ENCODE measurements at places on chromosomes 7 and 10.

GRCh38 chr7:25122373-25122772 lies 2.7 kb downstream of the CYCS start:
- DNase-seq = no peak

- DNase-seq = no peak
These were observed 36.3 kb downstream of the SCART1 start for GRCh38 chr10:133489816-133490588.

DNA sequence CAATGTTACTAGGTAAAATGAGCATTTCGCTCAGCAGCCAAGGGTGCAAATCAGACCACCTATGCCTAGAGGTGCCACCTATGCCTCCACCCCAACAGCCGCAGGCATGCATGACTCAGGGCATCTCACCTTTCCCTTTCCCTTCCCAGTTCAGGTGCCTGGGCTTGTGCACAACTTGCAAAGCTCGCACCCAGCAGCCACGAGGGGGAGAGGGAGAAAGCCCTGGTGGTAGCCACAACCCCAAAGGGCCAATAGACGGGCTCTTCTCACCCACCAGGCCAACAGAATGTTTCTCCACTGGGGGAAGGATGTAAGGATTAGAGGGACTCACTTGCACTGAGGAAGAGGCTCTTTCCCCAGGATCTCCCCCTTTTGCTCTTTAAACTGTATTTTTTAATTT lies 462.3 kb upstream of the PCDH15 start:
- no peak for DNase-seq

DNA sequence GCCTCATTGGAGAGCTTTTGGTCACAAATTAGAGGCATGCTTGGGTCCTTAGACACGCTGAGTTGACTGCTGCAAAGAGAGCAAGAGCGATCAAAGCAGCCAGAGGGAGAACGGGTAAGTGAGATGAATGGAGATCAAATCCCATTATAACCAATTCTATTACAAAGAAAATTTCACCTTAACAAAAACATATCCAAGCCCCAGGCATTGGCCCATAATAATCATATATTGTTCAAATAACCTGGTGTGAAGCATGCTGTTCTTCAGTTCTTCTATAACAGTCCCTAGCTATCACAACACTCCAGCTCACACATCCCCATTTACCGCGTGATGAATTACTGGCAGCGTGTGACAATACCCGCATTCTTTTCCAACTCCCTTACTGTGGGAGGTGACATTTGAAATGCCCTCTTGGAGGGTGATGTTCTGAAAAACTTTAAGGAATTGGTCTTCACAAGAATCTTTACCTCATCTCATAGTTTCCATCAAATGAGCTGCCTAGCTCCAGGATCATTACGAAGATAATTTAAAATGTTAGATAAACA lies 156.1 kb upstream of the PLXNA4 start:
- DNase-seq = no peak

GRCh38 chr7:30468041-30468440 lies 10.5 kb downstream of the NOD1 start:
- no peak for DNase-seq

GRCh38 chr10:103451831-103452505 lies at the start of gene CALHM2:
TSS of gene CALHM2 (minus strand) at chr10:103452370. CDS start at chr10:103449941, 2,429 bp downstream.
- peak; percentile 70 for DNase-seq

DNA sequence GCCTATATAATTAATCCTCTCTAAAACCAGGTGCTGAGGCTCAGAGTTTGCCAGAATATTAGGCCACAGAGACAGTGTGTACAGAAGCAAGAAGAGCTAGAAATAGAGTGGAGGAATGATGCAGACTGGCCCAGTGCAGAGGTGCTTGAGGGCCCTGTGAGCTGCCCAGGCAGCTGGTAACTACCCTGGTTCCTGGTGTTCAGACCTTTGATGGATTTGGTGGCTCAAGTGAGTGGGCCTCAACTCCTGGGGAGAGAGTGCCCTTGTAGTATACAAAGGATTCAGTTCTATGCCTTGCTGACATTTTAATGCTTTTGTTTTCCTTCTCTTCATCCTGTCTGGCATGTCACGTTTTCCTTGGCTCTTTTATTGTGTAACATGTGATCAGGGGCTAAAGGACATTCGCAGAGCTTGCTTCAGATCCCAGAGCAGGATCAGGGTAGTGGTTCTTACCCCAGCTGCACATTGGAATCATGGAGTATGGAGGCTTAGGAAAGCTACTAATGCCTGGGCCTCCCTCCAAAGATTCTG lies 20.0 kb downstream of the LRRC4 start:
- DNase-seq = no peak

DNA sequence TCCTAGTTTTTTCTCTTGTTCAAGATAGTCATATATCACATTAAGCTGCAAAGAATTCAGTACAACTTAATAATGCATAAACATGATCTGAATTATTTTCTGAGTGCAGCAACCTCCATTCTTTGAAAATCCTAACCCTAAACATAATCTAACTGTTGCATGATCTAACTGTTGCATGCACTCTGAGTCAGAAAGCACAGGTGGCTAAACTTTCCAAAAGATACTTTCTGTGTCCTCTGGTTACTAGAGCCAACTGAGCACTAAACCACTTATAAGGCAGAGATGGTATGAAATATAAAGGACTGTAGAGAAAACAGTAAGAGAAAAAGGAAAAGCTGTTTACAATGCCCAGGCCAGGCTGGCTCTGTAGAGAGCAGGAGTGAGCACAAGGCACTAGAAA lies 23.0 kb upstream of the FAM133B start:
- no peak for DNase-seq

GRCh38 chr10:109275960-109276359 lies 647.4 kb downstream of the XPNPEP1 start:
- no peak for DNase-seq

DNA sequence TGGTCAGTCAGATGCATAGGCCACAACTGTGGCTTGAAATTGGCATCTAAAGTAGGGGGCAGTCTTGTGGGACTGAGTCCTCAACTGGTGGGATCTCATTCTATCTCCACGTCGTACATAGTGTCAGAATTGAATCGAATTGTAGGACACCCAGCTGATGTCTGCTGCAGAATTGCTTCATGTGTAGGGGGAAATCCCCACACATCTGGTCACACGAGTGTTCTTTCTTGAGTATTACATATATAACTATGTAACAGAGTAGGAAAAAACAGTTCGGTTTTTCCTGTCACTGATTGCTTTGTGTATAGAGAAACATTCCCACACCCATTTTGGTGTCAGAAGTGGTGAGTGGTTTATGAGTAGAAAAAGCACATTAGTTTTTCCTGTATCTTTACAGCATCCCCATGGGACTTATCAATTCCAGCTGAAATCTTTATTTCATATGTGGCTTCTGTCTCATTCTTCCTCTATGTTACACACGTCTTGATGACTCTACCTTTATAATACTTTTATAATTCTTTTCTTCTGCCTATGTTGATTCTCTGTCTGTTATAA lies 79.4 kb upstream of the PCGF5 start:
- DNase-seq = no peak

DNA sequence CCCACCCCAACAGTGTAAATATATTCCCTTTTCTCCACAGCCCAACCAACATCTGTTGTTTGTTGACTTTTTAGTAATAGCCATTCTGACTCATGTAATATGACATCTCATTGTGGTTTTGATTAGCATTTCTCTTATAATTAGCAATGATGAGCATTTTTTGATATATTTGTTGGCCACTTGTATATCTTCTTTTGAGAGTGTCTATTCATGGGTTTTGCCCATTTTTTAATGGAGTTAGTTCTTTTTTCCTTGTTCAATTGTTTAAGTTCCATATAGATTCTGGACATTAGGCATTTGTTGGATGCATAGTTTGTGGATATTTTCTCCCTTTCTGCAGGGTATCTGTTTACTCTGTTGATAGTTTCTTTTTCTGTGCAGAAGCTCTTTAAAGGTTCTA lies 340.1 kb downstream of the NXPH1 start:
- DNase-seq = no peak

GRCh38 chr10:84298057-84298456 lies 30.3 kb upstream of the CCSER2 start:
- DNase-seq = no peak

- peak; percentile 60 for DNase-seq
These were observed 117.3 kb downstream of the PRKAG2 start for GRCh38 chr7:151759591-151760042.

GRCh38 chr10:123203393-123204126 lies 49.4 kb downstream of the BUB3 start:
- peak; percentile 80 for DNase-seq

GRCh38 chr10:18527687-18528086 lies 123.7 kb downstream of the NSUN6 start:
- DNase-seq = no peak

- no peak for DNase-seq
These were observed 86.9 kb downstream of the MGMT start for GRCh38 chr10:129553928-129554327.

GRCh38 chr7:101650579-101651081 lies 21.5 kb upstream of the MYL10 start:
- no peak for DNase-seq

- no peak for DNase-seq
These were observed 7.9 kb upstream of the ZNF248 start for GRCh38 chr10:37865264-37865663.

DNA sequence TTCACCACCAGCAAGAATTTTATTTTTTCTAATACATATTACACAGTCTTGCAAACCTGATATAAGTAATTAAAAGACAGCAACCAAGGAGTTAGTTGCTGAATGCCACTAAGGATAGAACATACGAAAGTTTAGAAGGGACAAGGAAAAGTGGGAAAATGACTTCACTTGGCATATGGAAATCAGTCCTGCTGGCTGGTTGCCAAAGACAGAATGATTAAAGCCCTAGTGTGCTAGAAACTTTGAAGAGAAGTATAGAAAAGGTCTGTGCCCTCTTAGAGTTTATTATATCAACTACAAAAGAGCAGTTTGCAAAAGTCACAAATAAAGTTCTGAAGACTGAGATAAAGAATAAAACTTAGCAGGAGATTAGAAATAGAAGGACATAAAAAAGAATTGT lies 5.8 kb upstream of the YAE1 start:
- DNase-seq = no peak

DNA sequence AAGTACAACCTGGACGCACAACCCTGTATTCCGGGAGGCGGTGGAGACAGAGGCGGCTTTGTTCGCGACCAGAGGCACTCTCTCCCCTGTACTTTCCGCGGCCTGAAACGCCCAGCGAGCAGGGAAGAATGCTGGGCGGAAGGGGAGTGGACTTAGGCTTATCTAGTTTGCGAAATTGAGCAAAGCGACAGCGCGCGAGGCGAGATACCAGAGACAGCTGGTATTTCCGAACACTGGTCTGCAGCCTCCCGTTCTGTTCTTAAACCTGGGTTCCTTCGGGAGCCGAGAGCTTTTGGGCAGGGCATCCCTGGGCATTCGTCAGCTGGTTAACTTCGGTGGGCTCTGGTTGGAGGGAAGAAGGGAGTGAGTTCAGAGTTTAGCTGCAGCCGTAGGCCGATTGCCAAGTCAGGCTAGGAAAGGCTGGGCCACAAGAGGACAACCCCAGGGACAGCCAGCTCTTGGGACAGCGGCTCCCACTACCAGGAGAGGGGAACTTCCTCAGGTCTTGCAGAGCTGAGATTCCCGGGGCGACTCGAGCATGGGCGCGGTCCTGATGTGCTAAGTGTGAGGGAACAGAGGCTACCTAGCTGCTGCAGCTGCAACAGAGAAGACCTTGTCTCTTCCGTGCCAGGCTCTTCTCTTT lies 3.9 kb downstream of the HMX3 start:
- DNase-seq = peak; percentile 31

GRCh38 chr10:114311023-114311422 lies 72.0 kb downstream of the VWA2 start:
- DNase-seq = no peak

DNA sequence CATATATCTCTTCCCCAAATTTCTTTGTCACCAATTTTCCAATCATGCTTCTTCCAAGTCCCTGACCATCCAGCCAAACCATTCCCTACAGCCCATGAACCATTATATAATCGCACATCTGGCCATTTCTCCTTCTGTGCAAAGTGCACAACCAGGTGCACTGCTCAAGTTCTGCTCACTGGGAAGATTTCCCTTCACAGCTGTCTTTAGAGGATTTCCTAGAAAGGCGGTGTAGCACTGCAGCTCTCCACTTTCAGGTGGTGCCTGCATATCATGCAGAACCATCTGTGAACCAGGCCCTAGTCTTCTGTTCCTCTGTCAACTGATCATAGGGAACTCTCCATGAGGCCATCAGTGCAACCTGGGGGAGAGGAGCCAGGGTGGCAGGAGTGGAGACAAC lies 95.0 kb upstream of the CABCOCO1 start:
- no peak for DNase-seq

GRCh38 chr10:21327289-21327993 lies 198.0 kb downstream of the SKIDA1 start:
- DNase-seq = no peak

DNA sequence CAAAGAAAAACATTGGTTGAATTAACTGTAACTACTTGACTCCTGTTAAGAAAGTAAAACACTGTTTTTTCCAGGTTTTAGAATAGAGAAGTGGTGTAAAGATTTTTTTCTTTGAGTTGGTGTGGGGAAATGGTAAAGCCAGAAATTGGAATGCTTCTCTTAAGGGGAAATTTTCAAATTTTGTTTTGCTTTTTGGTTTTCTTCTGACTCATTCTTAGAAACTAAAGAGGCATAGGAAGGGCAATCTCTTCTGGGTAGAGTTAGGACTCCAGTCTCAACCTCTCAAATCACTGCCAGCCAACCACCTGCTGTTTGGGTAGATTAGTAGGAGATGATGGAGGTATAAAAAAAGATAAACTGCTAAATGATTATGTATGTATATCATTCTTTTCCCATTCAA lies 47.7 kb upstream of the STRIP2 start:
- no peak for DNase-seq

DNA sequence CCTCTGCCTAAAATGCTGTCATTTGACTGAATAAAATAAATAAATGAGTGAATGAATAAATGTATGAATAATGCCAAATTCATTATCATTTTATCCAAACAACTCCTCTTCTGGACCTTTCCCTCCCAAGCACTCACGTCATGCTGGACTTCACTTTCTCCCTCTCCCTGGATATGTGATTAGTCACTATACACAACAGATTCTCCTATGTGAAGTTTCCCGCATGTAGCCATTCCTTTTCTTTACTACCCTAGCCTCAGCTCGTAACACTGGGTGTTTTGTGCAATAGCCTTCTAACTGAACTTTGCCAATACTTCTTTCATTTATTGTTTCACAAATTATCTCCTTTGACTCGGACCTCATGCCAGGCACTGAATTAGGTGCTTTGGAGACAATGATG lies 87.6 kb upstream of the IL6 start:
- no peak for DNase-seq

- DNase-seq = no peak
These were observed 171.8 kb upstream of the SHH start for GRCh38 chr7:155984028-155984580.

DNA sequence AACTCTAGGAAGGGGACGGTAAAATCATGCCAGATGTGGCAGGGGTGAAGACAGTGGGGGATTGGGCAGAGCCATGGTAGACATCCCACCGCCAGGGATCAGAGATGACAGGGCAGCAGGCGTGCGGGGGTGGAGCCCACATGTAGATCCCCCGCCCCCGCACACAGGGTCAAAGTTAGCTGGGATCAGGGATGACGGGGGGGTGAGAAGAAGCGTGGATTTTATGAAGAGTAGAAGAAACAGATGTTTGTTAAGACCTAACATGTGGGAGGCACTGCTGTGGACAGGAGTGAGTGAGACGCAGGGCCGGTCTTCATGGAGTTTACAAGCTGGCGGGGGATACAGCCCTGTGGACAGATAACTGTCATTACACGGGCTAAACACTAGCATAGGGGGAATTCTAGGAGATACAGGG lies 154.0 kb upstream of the KLF14 start:
- DNase-seq = no peak

- no peak for DNase-seq
These were observed 55.4 kb upstream of the LMTK2 start for GRCh38 chr7:98051118-98051744.
